CD4-positive, alpha-beta T cell treated with Interleukin-6 for 4 hours (primary cell): ENCODE measurements at places on chromosomes 1 and 21.

DNA sequence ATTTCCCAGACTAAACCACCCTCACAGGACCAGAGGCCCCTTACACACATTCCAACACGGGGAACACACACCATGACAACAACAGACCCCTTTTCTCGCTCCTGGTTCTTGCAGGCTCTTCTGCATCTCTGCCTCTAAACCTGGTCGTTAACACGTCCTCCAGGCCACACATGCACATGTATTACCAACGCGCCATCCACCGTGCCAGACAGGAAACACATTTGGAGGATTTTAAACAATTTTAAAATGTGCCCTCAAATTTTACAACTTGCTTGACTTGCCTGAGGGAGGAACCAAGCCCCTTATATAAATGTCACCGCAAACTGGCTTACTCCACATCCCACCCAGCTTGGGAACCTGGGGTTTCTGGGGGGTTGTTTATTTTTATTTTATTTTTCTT is 16.9 kb upstream of the EFNA1 start:
- no peak for DNase-seq

GRCh38 chr1:234730475-234730769 is 120.4 kb upstream of the IRF2BP2 start:
- DNase-seq, result no peak

- DNase-seq, result peak; percentile 73
These were observed 26.4 kb downstream of the TRAF5 start for GRCh38 chr1:211352985-211353515.

DNA sequence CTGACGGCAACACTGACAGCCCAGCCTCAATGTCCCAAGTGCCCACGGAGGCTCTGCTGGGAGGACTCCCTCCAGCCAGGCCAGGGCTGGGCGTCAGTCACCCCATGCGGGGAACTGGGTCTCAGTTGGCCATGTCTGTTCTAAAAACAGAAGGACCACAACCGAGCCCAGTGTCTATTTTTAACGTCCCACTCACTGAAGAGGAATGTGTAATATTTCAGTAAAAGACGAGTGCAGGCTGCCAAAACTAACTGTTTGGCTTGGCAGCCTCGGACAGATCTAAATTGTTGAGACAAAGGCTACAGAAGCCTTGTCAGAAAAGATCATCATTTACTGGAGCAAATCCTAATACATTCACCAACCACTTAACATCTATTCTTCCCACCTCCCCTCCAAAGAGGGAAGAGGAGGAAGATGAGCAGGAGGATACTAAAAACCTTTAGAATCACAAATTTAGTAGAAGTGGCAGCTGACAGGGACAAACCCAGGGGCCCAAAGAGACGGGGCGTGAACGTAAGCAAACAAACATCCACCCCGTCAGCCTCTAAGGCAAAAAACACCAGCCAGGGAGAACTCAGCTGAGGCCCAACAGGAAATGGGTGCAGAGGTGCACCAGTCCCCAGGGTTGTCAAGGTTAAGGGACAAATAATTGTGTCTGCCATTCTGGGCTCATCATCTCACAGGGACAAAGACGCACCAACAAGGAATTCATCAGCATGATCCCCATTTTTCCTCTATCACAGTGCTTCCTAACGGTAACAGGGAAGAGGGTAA is 18.7 kb downstream of the C1orf198 start:
- no peak for DNase-seq

DNA sequence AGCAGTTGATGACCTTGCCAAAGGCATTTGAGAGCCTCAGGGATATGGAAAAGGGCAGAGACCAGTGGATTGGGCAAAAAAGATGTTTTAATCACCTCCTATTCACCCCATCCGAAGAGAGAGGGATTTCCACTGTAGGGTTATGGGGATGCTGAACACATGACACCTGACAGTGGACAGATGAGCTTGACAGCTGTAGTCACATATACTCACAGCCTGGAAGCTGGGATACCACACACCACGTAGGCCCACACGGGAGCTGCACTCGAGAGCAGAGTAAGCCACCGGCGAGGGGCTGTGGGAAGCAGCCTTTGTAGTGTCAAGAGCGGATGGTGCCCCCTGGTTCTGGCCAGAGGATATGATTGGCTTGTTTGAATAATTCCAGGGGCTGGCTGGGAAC is 20.0 kb downstream of the ZBTB40 start:
- DNase-seq, result no peak

- no peak for DNase-seq
These were observed 57.1 kb downstream of the TMEM53 start for GRCh38 chr1:44616991-44617702.

DNA sequence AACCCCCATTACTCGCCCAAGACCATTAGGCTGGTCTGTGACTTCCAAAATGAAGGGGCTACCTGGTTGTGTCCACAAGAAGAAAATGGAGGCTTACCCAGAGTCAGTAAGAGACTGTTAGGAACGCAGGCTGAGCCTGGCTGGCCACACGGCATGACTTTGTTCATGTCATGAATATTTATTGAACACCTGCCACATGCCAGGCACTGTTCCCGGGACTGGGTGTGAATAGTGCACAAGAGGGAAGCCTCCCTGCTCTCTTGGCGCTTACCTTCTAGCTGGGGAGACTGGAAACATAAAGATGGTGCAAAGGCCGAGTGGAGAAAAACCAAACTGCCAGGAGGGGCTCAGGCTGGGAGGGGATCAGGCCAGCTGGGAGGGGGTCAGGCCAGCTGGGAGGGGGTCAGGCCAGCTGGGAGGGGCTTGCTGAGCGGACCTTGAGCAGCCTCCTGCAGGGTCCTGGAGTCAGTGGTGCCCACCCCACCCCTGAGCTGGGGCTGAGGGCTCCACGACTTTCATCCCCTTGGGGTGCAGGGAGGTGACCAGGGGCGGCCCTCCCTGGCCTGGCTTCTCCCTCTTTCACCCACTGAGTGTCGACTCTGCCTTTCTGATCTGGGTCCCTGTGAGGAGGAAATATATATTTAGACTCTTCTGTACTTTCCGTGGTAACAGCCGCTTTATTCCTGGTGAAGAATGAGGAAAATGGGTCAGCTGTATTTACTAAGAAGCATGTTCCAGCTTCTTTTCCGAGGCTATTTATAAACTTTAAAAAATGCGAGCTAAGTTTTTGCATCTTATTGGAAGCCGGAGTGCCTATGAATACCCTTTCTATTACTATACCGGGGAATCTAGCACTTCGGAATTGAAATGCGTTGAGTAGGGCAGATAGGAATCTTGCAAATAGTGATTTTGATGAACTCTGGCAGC is 139.0 kb downstream of the CAMTA1 start:
- DNase-seq, result no peak

GRCh38 chr1:196381544-196381943 is 226.7 kb downstream of the KCNT2 start:
- DNase-seq, result no peak

DNA sequence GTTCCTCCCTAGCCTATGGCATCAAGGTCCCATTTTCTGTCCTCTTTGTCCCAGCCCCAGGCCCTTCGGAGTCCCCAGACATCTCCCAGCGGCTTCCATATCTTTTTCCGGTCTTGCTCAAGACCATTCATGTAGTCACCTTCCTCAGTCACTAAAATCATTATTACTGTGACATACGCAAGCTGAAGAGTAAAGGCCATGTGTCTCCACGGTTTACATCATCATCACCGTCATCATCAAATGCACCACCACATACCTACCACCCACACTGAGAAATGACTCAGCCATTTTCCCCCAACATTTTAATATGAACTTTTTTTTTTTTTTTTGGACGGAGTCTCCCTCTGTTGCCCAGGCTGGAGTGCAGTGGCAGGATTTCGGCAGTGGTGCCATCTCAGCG is 43.4 kb downstream of the FHAD1 start:
- no peak for DNase-seq

DNA sequence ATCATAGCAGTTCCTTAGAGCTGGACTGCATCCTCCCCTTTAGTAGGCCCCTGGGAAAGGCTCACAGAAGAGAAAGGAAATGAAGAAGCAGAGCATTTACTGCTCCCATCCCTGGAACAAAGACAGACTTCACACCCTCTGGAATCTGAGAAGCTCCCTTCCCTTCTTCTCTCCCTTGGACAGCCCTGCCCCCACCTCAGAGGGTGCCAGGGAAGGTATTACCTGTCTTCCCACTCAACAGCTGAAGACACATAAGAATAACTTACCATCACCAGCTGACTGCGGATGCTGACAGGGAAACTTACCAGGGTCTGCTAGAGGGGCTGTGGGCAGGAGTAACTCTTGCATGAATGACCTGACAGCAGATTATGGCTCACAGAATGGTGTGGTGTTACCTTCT is 14.1 kb upstream of the FAAH start:
- DNase-seq, result no peak

DNA sequence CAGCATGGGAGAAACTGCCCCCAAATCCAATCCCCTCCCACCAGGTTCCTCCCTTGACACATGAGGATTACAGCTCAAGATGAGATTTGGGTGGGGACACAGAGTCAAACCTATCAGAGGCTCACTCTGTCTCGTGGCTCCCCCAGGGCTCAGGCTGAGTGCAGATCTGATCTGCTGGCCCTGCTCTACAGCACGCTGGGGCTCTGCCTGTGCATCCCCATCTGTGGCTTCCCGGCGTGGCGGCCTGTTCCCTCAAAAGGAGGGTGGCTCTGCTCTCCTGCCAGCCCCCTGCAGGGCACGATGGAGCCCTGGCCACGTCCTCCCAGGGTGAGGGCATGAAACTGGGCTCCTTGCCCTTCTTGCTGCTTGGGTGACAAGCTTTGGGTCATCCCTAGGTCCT is 19.8 kb upstream of the SMYD3 start:
- DNase-seq, result no peak

- no peak for DNase-seq
These were observed 3.9 kb downstream of the EPHA2 start for GRCh38 chr1:16151995-16152384.

DNA sequence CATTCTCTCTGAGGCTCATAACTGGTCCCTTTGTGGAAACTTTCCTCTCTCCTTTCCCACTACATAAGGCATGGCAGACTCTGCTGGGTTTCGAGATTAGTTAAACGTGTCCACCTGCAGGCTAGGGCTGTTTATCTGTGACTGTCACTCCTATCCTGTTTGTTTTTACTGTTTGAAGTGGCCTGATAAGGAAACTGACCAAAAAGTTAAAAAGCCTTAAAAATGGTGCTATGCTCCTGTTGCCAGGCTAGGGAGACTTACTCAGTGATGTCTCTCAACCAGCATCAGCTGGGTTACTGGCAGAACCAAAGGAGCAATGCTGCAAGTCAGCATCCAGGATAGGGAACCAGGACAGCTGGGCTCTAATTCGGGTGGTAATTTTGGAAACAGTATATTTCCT is 3.9 kb downstream of the PIGV start:
- no peak for DNase-seq

DNA sequence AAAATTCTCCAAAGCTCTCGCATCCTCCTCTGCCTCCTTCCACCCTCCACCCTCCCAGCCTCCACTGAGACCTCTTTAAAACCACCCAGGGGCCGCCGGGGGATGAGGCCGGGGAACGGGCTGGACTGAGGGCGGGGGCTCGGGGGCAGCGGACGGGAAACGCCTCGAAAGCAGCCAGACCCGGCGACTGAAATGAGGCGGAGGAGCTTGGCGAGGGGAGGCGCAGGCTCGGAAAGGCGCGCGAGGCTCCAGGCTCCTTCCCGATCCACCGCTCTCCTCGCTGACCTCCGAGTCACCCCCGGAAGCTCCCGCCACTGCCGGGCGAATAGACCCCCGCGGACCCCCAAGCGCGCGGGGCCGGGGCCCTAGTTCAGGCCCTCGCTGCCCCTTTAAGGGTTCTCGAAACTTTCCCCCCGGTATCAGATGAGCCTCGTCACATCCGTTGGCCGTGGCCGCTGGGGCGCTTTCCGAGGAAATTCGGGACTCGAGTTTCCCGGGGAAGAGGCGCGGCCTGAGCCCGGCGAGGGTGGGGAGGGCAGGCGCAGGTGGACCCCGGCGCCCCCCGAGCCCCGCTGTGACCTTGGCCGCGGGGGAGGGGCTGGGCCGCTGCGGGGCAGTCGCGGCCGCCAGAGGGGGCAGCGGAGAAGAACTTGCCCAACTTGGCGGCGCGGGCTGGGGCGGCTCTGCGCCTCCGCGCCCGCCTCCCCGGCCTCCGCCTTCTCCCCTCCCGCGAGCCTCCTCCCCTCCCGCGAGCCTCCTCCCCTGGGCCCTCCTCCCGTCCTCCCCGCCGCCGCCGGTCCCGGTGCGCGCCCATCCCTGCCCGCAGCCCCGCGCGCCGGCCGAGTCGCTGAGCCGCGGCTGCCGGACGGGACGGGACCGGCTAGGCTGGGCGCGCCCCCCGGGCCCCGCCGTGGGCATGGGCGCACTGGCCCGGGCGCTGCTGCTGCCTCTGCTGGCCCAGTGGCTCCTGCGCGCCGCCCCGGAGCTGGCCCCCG is at the start of gene BACE2:
BACE2 (plus strand) TSS at position 813 of the 995 bp plus-strand sequence; CDS start at position 917, 104 bp downstream.
- DNase-seq, result peak; percentile 27

GRCh38 chr21:33403786-33404585 is 773 bp downstream of the IFNGR2 start:
- peak; percentile 36 for DNase-seq

DNA sequence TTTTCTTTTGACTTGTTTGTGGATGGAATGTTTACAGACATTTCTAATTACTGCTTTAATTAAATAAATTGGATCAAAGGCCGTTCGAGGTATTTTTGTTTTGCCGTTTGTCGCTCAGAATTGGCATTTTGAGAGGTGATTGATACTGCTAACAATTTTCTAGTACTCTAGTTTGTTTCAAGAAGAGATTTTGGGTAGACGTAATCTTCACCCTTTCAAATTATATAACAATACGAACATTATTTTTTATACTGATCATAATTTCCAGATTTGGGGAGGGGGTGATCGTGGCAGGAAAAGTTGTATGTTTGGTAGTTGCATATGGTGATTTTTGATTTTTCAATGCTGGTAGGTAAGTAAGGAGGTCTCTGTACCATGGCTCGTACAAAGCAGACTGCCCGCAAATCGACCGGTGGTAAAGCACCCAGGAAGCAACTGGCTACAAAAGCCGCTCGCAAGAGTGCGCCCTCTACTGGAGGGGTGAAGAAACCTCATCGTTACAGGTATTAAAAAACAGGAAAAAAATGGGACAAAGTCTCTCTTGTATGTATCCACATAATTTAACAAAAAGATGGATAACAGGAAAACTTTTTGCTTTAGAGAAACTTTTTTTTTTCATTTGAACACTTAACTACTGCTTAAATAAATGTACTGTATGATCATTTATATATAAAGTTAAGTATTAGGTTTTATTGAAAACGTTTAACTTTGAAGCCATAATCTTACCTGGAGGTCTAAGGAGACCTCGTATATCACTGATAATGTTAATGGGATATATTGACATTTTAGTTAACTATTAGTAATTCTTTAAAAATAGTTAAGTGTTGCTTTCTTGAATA is 1.7 kb downstream of the H3-3A start:
- DNase-seq, result no peak

GRCh38 chr1:82813386-82813785 is 1012.7 kb downstream of the ADGRL2 start:
- no peak for DNase-seq

GRCh38 chr1:7827126-7827955 is 25.5 kb downstream of the UTS2 start:
- DNase-seq, result peak; percentile 35
